DND-41 (cell line): ENCODE measurements at places on chromosomes 1 and 21.
A peak's percentile ranks its signal among the peaks of the same experiment; 100 is the strongest.

DNA sequence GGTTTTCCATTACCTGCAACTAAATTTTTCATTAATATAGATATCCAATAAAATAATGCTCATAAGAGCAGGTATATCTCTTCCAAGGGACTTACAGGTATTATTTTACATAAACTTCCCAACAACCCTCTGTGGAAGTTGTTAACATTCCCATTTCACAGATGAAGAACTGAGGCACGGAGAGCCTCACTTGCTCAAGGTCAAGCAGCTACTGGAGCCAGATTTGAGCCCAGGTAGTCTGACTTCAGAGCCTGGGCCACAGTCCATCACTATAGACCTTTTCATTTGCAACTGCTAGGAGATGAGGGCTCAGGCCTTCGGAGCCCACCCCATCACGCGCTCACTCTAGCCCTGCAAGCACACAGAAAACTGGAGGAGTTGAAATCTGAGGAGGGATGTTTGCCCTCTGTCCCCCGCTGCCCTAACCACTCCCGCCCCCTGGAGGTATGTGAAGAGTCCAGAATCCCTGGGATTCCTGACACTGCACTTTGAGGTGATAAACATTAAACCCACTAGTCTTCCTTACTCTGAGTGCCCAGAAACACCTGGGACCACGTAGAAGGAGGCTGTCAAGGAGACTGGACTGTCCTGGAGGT is 11.7 kb upstream of the ALPL start:
- no peak for DNase-seq

- DNase-seq, result no peak
These were observed 278.6 kb upstream of the LYPLAL1 start for GRCh38 chr1:218895064-218895587.

DNA sequence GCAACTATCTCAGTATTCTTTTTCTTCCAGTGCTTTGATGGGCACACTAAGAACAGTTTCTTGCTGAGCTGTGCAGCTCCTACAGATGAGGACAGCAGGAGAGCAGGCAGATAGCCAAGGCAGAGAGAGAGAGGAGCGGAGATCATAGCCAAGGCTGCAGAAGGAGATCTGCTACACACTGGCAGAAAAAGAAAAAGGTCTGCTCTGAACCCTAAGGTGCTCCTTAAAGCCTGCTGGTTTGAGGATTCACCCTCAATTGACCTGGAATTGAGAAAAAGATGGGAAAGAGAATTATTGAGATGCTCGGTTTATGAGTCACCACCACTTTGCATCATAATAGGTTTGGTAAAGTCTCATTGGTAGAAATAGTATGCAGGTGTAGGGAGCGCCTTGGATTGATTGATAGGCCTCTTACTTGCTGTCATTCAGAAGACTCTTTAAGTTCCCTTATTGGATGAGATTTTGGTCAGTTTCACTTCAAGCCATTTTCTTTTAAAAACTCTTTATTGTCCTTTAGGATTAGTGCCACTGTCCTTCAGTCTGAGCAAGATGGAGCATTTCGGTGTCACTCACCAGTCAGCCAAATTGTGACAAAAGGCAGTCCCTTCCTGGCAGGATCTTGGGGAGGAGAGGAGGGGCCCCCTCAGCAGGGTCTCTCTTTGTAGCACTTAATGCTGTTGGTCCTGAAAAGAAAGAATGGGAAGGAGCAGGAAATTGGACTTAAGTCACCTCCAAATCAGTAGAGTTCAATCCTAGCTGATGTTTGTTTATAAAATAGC is 685.0 kb downstream of the ADGRL2 start:
- no peak for DNase-seq

GRCh38 chr1:159012495-159012894 is 2.8 kb downstream of the IFI16 start:
- DNase-seq, result peak; percentile 84

- DNase-seq, result no peak
These were observed 1079.1 kb downstream of the TTLL7 start for GRCh38 chr1:82919837-82920236.

GRCh38 chr21:45930231-45930760 is 51.3 kb upstream of the COL6A1 start:
- no peak for DNase-seq

DNA sequence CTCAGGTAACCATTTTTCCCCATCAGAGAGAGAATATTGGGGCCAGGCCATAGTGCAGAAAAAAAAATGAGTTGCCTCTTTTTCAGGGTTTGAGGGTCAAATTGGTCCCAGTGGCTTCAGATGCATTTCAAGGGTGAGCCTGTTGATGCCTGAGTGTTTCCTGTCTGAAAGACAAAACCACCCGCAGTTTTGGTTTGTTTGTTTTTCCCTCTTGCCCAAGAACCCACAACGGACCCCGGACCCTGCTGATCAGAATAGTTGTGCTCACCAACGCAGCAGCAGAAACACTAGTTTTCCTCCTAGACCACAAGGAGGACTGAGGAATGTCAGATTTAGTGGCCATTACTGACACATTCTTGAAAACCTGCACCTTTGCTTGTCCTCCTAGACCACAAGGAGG is 1433.1 kb downstream of the PLA2G4A start:
- DNase-seq, result no peak

- no peak for DNase-seq
These were observed 240.4 kb downstream of the SDCCAG8 start for GRCh38 chr1:243496187-243496646.

DNA sequence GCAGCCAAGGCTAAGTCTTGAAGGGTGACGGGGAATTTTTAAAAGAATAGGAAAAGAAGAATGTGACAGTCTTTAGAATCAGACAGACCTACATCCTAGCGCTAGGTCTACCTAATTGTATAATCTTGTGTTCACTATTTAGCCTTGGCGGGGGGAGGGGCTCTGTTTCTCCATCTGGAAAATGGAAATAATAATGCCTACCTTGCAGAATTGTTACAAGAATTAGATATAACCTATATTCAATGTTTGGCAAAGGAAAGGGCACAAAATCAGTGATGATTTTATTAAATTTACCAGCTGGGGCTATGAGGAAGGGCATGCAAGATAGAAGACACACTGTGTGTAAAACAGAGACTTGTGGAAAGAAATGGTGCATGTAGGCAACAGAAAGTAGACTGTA is 154.8 kb downstream of the ZBTB18 start:
- no peak for DNase-seq

- DNase-seq, result no peak
These were observed 659.6 kb downstream of the MATN1 start for GRCh38 chr1:30063621-30064280.

DNA sequence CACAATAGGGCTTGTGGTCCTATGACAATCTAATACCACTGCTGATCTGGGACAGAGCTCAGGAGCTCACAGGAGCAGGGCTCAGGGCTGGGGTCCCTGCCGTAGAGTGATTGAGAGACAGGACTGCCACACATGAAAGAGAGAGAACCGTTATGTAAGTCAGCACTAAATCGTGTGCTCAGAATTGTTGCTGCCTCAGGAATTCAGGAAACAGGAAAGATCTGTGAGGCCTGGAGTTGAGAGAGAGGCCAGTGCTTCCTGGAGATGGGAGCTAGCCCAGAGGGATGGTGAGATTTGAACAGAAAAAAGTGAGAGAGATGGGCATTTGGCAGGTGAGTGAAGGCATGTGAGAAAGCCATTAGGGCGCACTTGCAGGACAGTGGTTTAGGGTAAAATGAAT is 17.5 kb upstream of the ACBD6 start:
- DNase-seq, result no peak

DNA sequence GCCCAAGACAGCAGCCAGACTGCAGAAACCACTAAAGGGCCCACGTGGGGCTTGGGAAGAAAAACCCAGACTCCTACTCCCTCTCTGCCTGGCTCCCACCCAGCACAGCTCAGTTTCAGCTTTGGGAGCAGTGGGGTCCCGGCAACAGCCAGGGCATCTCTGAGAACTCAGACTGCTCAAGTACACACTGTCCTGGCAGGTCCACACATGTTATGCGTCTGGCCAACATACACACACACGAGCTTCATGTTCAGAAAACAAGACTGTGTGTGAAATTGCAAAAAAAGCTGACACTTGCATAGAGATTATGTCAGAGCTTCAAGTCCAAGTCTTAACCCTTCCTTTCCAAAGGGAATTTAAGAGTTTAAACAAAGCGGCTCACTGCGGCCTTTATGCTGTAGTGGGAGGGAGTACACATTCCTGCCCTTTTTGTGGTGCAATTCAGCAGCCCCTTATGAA is 136.6 kb upstream of the CD34 start:
- DNase-seq, result no peak

GRCh38 chr1:79161077-79161476 is 154.5 kb upstream of the ADGRL4 start:
- no peak for DNase-seq

DNA sequence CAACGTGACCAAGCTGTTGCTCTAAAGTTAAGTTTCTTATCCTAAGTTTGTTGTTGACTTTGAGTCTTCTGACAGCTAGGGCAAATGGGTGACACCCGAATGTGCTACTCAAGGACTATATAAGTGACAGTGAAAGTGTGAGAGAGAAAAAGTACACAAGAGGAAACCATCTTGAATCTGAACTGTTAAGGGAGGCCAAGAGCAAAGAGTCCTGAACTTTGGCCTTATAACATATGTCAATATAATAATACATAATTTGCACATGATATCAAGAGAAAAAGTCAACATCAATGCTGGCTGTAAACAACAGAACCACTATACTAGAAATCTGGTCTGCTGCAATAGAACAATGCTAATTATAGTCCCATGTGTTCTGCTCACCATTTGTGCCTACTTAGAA is 29.5 kb downstream of the SYNJ1 start:
- no peak for DNase-seq

DNA sequence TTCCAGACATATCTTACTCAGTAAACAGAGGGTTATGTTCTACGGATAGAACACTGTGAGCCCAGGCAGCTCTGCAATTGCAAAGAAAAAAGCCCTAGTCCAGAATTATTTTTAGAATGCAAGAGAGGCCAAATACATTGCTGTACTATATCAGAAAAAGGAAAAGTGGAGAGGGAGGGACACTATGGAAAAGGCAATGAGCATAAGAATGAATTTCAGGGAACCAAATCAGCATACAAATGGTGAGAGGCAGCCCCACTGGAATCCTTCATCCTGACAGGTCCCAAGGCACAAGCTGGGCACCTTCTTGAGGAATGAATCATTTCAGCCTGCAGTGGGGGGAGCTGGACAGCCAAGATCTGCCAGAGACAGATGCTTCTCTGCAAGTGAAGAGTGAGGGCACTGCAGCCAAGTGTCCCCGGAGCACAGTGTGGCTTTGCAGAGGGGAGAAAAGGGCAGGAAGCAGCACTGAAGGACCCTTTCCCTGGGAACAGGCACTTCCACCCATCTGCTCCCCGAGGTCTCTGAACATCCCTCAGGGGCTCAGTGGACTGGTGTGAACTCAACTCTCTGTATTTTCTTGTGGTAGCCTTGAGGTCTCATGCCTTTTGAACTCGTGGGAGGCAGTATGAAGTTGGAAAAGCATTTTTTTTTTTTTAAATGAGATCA is 115.6 kb downstream of the XCL2 start:
- peak; percentile 24 for DNase-seq

GRCh38 chr21:25931765-25932164 is 197.0 kb downstream of the GABPA start:
- no peak for DNase-seq

GRCh38 chr1:173333581-173333980 is 126.5 kb upstream of the TNFSF4 start:
- no peak for DNase-seq

GRCh38 chr1:36609241-36610027 is 126.7 kb upstream of the CSF3R start:
- DNase-seq, result peak; percentile 57

DNA sequence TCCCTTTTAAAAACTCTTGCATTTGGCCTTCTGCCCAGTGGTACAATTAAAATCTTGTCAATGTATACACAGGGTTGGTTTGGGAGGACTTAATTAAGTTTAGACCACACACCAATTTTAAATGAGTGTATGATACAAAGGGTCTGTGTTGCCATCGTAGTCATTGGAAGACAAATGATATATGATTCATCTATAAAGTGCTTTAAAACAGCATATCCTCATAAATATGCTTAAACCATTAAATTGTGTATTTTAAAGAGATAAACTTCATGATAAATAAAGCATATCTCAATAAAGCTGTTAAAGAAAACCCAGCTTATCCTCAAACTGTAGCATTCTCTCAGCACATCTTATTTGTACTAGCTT is 69.5 kb downstream of the LUZP1 start:
- no peak for DNase-seq

- no peak for DNase-seq
These were observed 26.2 kb upstream of the PDC start for GRCh38 chr1:186487163-186487562.

DNA sequence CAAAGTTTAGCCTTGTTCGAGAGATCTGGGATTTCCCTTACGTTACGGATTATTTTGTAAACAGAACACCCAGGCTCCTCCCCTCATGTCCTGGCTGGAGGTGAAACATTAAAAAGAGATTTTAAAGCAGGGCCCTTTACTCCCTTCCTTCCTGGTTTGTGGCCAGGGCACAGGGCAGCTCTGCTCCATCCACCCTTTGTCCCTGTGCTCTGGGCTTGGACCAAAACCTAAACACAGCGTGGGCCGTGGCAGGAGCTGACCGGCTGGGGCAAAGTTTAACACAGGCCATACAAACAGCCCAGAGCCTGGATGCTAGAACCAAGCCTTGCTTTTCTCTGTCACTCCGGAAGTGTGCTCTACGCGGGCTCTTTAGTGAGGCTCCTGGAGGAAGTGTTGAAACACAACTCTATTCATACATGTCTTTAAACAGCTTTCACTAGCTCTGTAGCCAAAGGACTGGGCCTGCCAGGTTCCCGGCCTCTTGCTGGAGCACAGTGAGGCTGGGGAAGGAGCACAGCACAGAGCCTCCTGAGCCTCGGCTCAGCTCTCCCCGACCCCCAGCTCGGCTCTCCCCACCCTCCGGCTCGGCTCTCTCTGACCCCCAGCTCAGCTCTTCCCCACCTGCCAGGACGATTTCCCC is 84.7 kb downstream of the PDE9A start:
- DNase-seq, result peak; percentile 44

GRCh38 chr1:165052431-165052830 is 304.1 kb downstream of the LMX1A start:
- DNase-seq, result no peak

GRCh38 chr1:194056169-194056568 is 869.8 kb upstream of the B3GALT2 start:
- DNase-seq, result peak; percentile 10

- peak; percentile 7 for DNase-seq
These were observed 257.7 kb upstream of the SGIP1 start for GRCh38 chr1:66276218-66276617.

DNA sequence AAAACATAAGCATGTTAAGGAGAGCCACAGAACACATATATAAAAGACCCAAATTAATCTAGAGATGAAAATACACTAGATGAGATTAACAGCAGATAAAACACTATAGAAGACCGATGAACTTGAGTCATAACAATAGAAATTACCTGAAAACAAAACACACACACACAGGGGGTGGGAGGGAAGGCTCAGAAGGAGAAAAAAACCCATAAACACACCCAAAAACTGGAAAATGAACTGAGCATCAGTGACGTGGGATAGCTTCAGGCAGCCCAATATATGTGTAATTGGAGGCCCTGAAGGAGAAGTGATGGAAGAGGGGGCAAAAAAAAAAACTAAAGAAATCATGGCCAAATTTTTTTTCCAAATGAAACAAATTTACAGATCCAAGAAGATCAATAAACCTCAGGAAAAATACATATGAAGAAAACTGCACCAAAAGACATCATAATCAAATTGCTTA is 11.4 kb downstream of the ALDH9A1 start:
- DNase-seq, result no peak
